Renal cortical epithelial cell (primary cell): ENCODE measurements at places on chromosomes 1 and 21. TPM values are rescaled to one million over a fixed set of nuclear protein-coding genes. Genes with fewer than 3 reads are reported as not detected.

PODN gene
- total RNA-seq: 0.40 TPM in 1 of 2 replicates, not detected in the other

CA6 gene
- not detected in 2 replicates for total RNA-seq

GJC2 gene
- 0.50 and 0.69 TPM in 2 replicates for total RNA-seq

EXO1 gene
- total RNA-seq: 1.8 and 7.5 TPM in 2 replicates

GRCh38 chr1:19640363-19641316 lies 3.5 kb upstream of the NBL1 start:
- DNase-seq: peak; percentile 89

- DNase-seq: no peak
Observed at GRCh38 chr1:11501491-11501897, 22.5 kb downstream of the DISP3 start.

- DNase-seq: peak; percentile 24
Observed at GRCh38 chr1:37919277-37919676, 27.6 kb downstream of the INPP5B start.

DNA sequence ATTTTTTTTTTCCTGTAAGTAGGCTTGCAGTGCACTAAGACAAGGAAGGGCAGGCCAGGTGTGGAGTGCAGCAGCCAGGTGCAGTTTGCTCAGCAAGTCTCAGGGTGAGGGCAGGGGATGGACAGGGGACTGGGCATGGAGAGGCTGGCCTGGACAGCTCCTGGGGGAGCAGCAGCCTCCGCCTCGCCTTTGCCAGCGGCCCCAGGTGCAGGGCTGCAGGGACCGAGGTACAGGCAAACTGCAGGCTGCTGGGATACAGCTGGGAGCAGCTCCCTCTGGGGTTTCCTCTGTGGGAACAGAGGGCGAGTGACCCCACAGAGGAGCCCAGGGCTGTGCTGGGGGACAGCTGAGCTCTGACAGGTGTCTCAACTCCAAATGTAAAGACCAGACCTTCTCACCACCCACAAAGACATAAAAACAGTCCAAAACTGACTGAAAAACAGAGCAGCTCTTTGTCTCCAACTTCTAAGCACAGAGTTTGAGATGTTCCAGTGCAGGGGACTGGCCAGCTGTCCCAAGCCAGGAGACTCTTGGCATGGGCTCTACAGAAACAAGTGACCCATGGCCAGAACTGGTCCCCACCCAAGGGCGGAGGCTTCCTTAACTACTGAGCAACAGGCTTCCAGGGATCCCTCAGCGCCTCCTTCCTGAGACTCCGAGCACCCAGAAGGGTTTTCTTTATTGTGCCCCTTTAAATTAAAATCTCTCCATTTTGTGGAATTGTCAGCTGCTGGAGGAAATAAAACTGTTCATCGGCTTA lies 27.7 kb upstream of the AJAP1 start:
- no peak for DNase-seq

GRCh38 chr1:107499139-107499744 lies 358.4 kb downstream of the NTNG1 start:
- no peak for DNase-seq
